ENCODE measurements at places on chromosomes 11 and 22.

DNA sequence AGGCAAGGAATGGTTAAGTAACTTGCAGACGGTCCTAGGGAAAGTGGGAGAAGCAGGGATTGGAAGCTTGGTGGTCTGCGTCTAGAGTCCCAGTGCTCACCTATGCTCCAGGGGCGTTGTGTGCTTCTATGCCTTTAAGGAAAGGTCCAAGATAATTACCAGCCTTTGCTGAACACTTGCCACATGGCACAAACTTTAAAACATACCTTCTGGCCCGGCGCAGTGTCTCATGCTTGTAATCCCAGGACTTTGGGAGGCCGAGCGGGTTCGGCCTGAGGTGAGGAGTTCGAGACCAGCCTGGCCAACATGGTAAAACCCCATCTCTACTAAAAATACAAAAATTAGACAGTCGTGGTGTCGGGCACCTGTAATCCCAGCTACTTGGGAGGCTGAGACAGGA is 2.3 kb downstream of the POLDIP3 start:
- peaks cover 69% of the 10 kb centered on the region for H3K36me3 ChIP-seq
- no peak for DNase-seq
- H3K4me1 ChIP-seq = peaks cover 60% of the 10 kb centered on the region

DNA sequence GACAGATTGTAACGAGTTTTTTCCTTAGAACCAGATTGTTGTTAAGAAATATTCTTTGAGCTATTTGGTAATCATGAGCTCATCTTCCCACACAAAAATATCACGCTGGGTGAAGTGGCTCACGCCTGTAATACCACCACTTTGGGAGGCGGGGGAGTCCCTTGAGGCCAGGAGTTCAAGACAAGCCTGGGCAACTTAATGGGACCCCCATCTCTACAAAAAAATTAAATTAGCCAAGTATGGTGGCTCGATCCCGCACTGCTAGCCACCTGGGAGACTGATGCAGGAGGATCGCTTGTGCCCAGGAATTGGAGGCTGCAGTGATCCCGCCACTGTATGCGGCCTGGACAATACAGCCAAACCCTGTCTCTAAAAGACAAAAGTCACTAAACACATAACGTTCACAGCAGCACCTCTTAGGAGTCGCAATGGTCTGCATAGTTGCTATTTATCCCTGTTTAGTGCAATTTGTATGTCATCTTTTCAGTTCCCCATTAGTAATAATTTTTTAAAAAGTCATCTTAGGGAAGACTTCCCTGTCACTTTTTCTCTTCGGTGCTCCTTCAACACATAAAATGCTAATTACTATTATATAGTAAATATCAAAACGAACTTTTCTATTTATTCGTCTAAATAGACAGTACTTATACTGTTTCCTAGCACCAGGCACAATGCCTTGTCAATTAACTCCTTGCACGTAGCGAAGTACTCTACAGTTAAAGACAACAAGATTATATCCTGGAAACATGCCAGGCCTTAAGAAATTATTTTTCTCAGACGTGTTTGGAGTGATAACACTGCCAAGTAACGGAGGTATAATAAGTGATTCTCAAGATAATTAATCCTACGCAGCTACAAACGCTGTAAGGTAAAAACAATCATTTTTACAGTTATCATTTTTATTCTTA is 1.1 kb downstream of the ST13 start:
- peaks cover 16% of the 10 kb centered on the region for H3K4me1 ChIP-seq
- H3K27ac ChIP-seq = peak overlapping the region; percentile 100
- no peaks in the 10 kb centered on the region for H3K27me3 ChIP-seq
- H3K4me3 ChIP-seq = peak overlapping the region; percentile 99
- no peak for DNase-seq
- H3K36me3 ChIP-seq = peaks cover 62% of the 10 kb centered on the region

DNA sequence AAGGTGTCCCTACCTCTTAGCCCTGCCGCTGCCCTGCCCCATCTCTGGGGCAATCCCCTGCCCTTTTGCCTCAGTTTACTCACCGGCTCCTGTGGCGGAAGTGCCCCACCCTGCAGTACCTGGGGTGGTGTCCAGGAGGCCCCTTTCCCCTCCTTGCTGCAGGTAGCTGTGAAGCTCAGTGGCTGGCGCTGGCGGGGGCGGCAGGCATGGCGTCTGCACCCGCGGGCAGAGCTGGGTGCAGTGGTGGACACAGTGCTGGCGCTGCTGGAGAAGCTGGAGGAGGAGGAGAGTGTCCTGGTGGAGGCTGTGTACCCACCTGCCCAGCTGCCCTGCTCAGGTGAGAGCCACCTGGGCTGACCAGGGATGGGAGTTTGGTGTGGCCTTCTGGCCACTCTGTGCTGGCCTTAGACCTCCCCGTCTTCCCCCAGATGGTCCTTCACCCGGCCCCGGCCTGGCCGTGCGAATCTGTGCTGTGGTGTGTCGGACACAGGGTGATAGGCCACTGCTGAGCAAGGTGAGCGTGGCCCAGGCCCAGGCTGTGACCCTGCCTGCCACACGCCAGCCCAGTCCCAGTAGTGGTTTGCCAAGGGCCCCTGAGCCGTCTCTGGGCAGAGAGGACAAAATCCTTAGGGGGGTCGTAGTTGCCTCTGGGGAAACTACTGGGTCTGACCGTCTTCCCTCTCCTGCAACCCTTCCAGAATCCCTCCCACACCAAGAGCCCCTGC is 4.0 kb downstream of the CARNS1 start:
- peaks cover 29% of the 10 kb centered on the region for H3K36me3 ChIP-seq
- H3K4me3 ChIP-seq = no peak overlapping the region
- peaks cover 26% of the 10 kb centered on the region for H3K4me1 ChIP-seq
- DNase-seq = no peak
- no peak overlapping the region for H3K27ac ChIP-seq

DNA sequence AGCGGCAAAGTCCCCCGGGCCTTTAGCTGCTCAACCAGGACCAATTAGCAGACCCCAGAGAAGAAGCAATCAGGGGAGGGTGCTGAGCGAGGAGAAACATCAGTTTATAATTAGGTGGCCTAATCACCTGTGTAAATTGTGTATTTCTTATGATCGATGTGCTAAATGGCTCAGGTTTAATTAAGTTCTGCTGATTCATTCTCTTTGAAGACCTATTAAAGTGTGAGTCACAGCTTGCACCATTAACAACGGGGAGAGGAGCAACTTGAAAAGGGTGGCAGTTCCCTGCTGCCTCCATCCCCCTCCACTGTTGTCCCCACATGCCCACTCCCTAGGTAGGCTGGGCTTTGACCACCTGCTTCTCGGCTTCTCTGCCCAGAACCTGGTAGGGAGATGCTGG is 10.7 kb downstream of the ISX start:
- no peaks in the 10 kb centered on the region for H3K36me3 ChIP-seq
- DNase-seq = no peak
- H3K27me3 ChIP-seq = peaks cover 24% of the 10 kb centered on the region

DNA sequence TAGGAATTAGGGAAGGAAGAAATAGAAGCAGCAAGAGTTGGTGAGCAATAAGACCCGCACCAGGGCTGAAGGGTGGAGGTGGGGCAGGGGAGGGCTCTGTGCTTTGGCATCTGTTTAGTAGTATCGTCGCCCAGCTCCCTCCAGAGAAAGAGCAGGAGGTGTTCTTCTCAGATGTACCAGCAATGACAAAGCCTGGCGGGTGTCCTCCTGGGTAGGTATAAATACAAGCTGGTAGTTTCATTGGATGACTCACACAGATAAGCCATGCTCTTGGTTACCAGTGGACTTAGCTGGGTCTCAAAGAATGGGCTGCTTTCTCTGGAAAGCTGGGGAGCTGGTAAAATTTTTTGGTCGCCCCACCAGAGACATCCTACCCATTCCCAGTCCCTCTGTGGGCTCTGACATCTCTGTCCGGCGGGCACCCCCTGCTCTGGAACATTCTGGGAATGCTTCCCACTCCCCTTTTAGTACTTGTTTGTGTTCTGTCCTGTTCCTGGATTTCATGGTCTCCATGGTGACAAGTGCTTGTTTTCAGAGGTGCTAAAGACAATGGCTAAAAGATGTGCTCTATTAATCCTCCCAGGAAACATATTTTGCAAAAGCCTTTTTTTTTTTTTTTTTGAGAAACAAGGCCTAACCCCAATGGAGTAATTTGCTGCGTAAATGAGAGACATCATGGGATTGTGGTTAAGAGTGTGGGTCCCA is 15.4 kb upstream of the TUBA8 start:
- no peaks in the 10 kb centered on the region for H3K27me3 ChIP-seq
- peaks cover 16% of the 10 kb centered on the region for H3K4me1 ChIP-seq
- H3K4me3 ChIP-seq = no peak overlapping the region
- no peak overlapping the region for H3K27ac ChIP-seq
- no peak for DNase-seq
- H3K36me3 ChIP-seq = peaks cover 17% of the 10 kb centered on the region

DNA sequence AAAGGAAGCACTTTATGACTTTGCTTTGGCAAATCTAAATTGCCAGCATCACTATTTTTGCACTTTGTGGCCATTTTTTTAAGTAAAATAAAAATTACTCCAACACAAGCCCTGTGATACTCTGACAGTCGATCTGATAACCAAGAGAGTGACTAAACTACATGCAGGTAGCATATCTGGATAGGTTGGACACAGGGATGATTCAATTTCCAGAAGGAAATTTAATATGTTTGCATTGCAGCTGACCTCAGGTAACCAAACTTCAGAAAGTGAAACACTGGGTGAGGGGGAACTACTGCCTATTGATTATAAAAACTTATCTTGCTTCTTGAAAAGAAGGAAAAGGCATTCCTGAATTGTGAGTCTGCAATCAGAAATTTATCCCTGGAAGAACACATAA is 13.9 kb downstream of the OR5B3 start:
- H3K27me3 ChIP-seq = no peaks in the 10 kb centered on the region
- peaks cover 10% of the 10 kb centered on the region for H3K4me1 ChIP-seq
- H3K4me3 ChIP-seq = no peak overlapping the region
- DNase-seq = peak; percentile 10

Data from Calu3 (cell line).